Suppressor macrophage (primary cell): ENCODE measurements at places on chromosomes 2 and 18.
A peak's percentile ranks its signal among the peaks of the same experiment; 100 is the strongest.

- peak; percentile 82 for DNase-seq
These were observed 33.6 kb upstream of the PTMA start for GRCh38 chr2:231674587-231675338.

- DNase-seq, result no peak
These were observed 53.4 kb downstream of the FN1 start for GRCh38 chr2:215382480-215382879.

DNA sequence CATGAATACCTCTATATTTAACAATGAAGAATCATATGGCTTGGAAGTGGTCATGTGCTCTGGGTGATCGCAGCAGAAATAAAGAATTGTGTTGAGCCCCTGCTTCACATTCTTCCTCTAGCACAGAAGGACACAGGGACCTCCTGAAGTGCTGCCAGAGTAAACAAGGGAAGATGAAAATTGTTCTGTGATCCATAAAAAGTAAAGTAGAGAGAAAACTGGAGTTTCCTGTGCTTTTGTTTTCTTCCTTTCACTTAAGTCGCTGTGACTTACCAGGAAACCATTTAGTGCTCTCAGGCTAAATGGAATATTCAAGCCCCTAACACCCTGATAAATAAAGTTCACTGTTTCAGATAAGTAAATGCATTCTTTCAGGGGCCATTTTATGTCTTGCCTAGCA, 1173.6 kb upstream of the CHAC2 start:
- DNase-seq, result no peak

GRCh38 chr2:191991442-191991841, 144.6 kb upstream of the CAVIN2 start:
- DNase-seq, result no peak

- no peak for DNase-seq
These were observed 53.5 kb downstream of the ATL2 start for GRCh38 chr2:38323623-38324022.

DNA sequence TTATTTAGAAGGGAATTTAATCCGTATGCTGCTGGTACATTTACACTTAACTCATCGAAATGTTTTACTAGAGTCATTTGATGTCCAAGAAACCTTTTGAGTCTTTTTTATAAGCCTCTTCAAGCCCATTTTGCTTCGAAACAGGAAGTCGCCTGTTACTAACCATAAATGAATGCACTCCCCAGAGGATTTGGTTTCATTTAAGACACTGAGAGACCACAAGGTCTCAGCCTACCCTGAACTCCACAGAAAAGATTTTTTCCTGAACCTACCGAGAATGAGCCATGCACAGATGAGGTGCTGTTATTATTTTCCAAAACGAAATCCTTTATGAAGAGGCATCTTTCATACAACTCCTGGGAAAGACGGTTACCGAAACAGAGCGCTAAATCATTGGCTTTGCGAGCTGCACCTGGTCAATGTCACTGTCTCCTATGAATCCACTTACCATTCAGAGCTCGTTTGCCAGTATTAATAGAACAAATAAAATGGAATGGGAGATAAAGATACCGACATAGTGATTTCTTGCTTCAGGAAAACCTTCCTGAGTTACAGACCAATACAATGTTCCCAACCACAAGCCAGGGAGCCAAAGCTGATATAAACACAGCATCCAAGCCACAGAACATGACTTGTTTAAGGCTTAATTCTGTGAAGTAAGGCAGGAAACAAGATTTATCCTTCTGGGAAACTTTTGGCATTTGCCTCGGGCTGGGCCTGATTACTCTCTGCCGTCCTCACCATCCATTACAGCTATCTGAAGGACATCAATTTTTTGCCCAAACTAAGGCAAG, 382.1 kb downstream of the OSR1 start:
- DNase-seq, result no peak

DNA sequence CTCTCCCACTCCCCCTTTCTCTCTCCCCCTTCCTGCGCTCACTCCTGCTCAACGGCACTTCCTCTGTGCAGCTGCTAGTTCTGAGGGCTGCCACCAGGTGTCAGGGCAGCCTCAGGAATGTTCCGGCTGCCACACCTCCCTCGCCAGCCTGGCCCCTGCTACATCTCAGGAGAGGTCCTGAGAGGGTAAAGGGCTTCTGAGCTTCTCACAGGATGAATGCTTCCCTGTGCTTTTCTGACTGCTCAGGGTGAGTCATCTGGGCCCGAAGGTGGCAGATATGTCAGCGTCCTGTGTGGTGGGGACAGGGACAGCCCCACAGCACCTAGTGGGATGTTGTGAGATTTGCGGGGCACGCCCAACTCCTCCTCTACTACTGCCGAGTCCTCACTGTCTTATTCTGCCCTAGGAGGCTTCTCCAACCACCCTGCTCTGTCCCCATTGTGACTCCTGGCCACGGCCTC, 49.0 kb downstream of the PLEKHB2 start:
- DNase-seq, result peak; percentile 65

DNA sequence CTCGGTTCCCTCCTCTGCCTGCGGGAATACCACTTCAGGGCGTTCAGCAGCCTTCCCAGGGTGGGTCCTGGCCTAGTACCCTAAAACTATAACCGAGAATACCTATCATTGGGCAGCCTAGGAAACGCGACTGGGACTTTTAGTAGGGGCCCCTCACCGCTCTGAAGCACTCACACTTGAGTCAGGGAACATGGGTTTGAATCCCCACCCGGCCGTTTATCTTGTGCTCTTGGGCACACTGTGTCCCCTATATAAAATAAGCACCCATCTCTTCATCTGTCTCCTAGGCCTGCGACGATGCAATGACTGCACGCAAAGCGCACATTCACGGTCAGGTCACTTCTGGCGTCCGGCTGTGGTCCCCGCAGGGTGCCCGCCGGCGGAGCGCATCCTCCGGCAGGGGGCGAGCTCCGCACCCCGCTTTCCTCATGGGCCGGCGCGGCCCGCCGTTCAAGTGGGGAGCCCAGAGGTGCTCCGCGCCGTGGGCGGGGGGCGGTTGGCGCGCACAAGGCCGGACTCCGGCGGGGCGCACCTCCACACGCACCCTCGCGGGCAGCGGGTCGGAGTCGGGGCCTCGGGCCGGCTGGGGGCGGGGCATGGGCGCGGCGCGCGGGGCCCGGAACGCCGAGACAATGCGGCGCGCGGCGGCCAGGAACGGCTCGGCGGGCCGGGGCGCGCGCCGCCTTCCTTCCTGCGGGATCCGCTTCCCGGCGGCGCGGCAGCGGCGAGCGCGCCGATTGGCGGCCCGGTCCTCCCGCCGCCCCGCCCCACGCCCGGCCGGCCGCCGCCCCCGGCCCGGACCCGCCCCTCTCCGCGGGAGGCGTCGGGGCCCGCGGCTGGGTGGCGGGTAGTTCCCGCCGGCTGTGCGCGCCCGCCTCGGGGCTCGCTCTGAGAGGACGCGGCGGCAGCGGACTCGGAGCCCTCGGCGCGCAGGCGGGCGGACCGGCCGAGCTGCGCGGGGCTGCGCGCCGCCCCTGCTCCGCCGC, at the start of gene ASAP2:
Gene ASAP2 (plus strand): TSS at position 850 of the 986 bp plus-strand sequence. CDS start 293 bp downstream, outside the sequence.
- DNase-seq, result peak; percentile 84

DNA sequence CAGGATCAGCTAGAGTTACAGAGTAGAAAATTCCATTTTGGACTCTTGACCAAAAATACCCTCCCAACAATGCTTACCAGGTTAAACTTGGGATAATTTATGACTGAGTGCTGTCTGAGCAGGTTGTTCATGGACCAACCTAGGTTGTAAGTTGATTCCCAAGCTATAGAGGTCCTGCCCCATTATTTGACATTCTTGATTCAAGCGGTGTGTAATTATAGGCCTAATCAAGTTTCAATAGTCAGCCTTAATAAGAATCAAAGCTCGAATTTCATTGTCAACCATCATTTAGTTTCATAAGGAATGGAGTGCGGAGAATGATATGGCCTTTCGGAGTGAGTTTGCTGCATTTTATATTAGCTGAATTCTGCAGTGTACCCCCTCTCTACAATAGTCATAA, 152.8 kb upstream of the FIGN start:
- no peak for DNase-seq

- no peak for DNase-seq
These were observed 267.2 kb downstream of the SH3BP4 start for GRCh38 chr2:235219048-235219447.

DNA sequence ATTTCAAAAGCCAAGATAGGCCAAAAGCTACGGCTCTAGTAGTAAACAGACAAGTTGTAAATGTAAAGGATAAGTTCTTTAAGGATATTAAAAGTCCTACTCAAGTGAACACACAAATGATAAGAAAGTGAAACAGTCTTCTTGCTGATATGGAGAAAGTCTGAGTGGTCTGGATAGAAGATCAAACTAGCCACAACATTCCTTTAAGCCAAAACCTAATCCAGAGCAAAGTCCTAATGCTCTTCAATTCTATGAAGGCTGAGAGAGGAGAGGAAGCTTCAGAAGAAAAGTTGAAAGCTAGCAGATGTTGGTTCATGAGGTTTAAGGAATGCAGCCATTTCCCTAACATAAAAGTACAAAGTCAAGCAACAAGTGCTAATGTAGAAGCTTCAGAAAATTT, 111.7 kb upstream of the ZEB2 start:
- no peak for DNase-seq

DNA sequence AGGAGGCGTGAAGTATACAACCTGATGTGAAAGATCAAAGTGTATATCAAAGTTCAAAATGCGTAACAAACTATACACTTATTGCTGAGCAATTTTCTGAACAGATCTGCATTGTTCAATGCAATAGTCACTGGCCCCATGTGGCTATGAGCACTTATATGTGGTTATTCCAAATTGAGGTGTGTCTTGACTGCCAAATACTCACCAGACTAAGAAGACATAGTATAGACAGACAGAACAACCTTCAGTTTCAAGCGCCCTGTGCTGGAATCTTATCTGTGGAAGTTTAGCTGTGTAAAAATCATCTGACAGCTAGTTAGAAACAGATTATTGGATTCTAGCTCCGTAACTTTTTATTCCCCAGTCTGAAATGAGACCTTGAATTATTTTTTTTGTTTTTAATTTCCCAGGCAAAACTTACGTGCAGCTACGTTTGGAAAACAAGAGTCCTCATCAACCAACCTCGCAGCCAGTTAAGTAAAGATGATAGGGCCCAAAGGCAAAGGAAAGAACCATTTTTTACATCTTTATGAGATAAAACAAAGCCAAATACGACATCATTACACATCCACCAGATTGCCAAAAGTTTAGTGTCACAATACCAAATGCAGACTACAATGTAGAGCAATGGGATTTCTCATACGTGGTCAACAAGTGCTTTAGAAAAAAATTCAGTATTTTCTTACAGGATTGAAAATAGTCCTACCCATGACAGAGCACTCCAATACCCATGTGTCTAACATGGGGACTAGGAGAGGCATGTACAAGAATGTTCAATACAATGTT, 37.2 kb downstream of the MBOAT2 start:
- no peak for DNase-seq

DNA sequence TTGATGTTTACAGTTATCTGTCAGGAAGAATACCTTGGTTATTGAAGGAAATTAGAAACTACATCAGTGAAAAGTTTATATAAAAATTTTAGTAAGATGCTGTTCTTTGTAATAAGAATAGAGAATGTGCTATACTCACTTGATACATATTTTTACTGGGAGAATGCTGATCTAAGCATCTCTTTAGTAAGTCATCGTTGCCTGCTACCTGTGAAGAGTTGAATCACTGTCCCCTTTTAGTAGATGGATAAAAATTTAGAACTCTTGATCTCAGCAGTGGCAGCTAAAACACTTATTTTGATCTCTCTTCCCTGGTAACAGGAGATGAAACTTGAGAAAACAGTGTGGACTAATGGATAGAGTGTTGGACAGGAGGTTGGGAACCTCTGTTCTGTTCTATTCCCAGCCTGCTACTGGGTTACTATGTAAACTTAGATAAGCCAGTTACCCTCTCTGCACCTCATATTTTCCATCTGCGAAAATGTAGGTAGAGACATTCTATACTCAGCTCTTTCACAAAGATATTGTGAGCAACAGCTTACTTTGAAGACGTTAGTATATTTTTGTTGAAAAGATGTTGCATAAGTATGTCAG, 100.3 kb downstream of the FEZ2 start:
- DNase-seq, result no peak

DNA sequence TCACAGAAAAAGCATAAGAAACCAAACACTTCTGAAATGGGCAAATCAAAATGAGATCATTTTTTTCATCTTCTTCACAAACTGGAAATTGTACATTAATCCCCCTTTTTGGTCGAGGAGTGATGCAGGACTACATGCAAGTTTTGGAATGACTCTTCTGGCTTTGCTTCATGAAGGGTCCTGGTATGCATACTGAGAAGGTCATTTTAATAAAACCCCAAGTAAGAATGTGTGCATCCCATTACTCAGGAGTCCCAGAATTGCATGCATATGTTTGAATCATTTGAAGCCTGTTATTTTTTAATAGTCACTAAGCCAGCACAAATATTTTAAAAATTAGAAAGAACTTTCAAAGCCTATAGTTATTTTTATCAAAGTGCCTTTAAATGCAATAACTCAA, 16.7 kb upstream of the EHBP1 start:
- no peak for DNase-seq

GRCh38 chr18:3872641-3873040, 422.7 kb downstream of the TGIF1 start:
- no peak for DNase-seq

DNA sequence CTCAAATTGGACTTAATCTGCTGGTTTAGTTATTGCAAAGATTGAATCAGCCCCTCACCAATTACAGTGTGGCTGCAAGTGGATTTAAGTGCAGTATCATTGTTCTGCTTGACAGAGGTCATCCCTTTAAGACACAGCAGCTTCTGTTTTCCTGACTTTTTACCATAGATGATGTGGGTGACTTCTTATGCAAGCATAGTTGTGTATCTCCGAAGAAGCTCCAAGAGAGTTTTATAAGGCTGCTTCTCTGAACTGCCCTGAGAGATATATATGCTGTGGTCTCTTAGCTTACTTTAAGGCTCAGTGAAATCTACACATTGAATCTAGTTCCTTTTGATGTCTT, 3.5 kb downstream of the TRIB2 start:
- peak; percentile 12 for DNase-seq

GRCh38 chr2:196934672-196935071, 8.2 kb upstream of the PGAP1 start:
- no peak for DNase-seq

DNA sequence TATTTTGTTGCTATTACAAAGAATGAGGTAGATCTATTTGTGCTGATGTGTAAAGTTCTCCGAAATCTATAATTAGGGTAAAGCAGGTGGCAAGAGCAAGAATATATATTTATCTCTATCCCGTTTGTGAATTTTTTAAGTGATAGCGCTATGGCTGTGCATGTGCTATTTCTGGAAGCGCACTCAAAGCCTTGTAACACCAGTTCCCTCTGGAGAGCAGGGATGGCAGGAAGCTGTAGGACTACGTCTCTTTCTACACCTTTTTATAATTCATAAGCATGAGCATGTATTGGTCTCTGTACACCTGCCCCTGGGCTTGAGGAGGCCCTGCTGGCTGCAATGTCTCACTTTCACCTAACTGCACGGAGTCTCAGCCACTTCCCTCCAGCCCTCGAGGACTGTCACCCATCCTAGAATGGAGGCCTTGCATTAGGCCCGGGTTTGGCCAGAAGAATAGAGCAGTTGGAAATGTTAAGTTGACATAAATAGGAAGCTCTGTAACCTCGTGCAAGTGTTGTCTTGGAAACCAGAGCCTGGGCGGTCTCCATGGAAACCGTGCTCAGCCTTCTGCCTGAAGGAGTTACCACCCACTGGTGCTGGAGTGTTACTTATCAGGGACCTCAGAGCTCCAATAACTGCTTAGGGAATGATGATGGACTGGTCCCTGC, 20.9 kb downstream of the ITM2C start:
- peak; percentile 91 for DNase-seq
